ENCODE measurements at places on chromosomes 4 and X.

- no peak for DNase-seq
Observed at GRCh38 chr4:1354136-1354982, 7.4 kb downstream of the UVSSA start.

- no peak for DNase-seq
Observed at GRCh38 chr4:184583738-184584502, 65.3 kb downstream of the CASP3 start.

GRCh38 chr4:99885687-99886086, 8.5 kb downstream of the LAMTOR3 start:
- no peak for DNase-seq

DNA sequence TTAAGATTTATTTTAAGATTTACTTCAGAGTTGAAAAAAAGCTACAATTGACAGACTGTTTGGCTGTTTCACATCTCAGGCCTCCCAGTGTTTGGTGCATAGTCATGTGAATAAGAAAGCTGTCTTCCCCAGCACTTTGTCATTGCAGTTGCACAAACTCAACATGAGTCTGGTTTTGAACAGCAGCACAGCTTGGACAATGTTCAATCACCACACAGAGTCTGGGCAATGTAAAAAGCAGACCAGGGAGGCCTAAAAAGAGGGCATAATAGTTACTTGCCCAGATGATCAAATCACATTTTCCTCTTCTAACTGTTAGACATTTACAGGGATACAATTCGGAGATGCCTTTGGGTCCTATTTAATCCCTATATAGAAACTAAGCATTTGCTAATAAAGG, 1055.0 kb downstream of the RPA4 start:
- DNase-seq = no peak

DNA sequence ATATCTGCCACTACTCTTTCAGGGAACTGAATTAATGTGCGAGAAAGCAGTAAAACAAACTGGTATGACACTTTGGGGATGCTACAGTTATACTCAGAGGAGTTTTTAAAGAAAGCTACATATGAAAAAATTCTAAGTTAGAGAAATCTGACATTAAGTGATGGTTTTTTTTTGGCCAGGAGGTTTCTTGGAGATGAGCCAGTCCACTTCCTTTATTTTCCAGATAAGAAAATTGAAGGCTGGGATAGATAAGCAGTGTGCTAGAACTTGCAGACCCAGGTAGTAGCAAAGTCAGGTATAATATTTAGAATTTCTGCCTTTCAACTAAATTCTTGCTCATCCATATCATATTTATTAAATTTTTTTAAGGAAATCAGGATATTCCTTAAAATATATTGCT, 106.8 kb downstream of the FAT4 start:
- DNase-seq = no peak

GRCh38 chr4:54165438-54165837, 63.7 kb upstream of the PDGFRA start:
- no peak for DNase-seq

DNA sequence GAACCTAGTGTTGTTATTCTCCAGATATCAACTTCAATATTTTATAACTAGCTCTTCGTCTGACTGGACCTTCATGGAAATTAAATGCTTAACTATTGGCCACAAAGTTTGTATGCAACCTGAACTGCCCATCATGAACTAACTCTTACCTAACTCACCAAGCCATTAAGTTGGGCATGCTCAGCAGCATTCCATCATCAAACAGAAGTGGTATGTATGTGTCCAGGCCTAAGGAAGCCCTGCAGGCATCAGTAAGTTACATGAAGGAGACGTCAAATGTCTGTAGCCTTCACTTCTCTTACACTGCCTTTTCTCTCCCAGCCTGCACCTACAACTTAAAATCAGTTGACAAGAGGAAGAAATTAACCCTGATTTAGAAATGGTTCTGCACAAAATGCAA, 1639.2 kb upstream of the PABPC4L start:
- DNase-seq = no peak

- no peak for DNase-seq
Observed at GRCh38 chr4:83552083-83552482, 16.2 kb downstream of the GPAT3 start.

- DNase-seq = no peak
Observed at GRCh38 chrX:44903830-44904530, 31.0 kb downstream of the KDM6A start.

GRCh38 chr4:31995943-31996901, 1276.1 kb downstream of the PCDH7 start:
- no peak for DNase-seq

DNA sequence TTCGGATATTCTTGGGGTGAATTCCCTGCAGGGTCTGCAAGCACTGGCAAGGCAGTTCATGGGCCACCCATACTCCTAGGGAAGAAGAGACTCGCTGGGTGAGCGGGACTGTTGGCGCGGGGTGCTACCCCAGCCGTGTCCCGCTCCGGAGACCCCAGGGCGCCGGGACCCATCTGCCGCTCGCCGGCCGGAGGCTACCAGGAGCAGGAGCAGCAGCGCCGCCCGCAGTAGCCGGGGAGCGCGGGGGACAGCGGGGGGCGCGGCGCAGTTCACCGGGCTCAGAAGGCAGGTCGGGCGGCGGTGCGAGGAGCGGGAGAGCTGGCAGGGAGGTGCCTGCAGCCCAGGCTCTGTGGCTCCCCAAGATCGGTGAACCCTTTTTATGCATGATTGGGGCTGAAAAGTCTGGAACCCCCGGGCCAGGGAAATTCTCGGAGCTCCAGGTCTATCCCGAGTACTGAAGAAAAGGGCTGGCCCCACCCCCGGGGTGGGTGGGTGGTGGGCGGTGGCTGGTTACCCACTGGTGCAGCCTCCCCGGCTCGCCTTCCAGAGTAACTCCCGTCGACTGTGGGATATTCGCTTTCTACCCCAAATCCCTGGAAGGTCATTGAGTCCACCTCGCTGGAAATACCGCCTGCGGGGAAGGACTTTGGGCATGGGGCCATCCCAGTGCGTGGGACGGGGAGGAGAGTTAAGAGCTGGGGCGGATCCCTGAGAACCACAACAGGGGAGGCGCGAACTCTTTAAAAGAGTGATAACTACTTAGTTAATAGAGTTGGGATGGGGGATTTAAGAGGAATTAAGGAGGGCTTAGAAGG, 37.6 kb downstream of the PF4 start:
- no peak for DNase-seq

GRCh38 chr4:139596034-139596683, 40.1 kb upstream of the SETD7 start:
- DNase-seq = no peak

DNA sequence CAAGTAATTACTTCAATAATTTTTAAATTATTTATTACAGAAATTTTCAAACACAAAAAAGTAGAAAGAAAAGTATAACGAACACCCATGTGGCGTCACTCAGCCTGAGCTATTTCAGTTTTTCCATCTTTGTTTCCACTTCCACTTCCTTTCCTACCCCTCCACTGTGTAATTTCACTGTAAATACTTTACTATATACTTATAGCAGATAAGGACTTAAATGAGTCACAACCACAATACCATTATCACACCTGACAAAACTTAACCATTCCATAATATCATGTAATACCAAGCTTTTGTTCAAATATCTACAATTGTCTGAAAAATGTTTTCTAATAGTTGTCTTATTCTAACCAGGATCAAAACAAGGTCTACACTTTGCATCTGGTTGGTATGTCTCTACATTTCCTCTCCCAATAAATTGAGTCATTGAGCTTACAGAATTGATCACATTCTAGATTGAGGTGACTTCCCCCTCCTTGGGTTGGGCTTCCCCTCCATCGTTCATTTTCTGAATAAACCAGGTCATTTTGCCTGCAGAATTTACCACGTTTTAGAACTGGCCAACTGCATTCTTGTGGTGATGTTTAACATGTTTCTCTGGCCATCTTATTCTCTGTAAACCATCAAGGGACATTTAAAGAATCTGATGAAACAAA, 48.7 kb downstream of the ATP10D start:
- no peak for DNase-seq

All from activated T-cell treated with anti-CD3 and anti-CD28 coated beads, Interleukin-2, amount 50 U/mL, for 1 hour (primary cell).